ENCODE measurements at places on chromosomes 16 and 17. TPM values are rescaled to one million over a fixed set of nuclear protein-coding genes. Genes with fewer than 3 reads are reported as not detected.

- H3K36me3 ChIP-seq, result no peaks in the 10 kb centered on the region
- H3K27me3 ChIP-seq, result no peaks in the 10 kb centered on the region
- H3K27ac ChIP-seq, result no peak overlapping the region
- no peak for DNase-seq
- H3K4me1 ChIP-seq, result no peaks in the 10 kb centered on the region
- no peak overlapping the region for H3K4me3 ChIP-seq
These were observed 357.2 kb upstream of the TNRC6C start for GRCh38 chr17:77601054-77601979.

DNA sequence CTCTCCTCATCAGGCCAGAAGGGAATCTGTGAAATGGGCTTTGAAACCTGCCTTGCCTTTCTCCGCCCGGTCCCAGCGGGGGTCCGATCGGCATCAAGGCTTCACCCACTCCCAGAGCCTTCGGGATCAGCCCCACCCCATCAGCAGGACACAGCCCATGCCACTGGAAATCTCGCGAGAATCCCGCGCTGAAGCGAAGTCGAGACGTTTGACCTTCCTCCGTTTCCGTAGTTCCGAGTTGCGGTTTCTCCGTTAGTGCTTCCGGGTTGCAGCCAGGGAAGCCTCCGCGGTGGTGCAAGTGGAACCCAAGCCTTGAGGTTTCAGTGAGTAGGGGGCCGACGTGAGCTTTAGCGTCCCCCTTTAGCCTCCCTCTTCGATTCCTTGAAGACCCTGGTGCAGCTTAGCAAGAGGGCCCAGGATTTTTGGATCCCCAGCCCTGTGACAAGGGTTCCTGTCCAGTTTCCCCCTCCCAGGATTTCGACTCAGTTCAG is at the start of gene COASY:
TSS of gene COASY (plus strand) at position 252 of the 491 bp plus-strand sequence. CDS start 475 bp downstream, outside the sequence.
- peak; percentile 94 for DNase-seq
- no peaks in the 10 kb centered on the region for H3K27me3 ChIP-seq
- H3K4me3 ChIP-seq, result peak within 1 kb of the TSS; percentile 92
- peak within 1 kb of the TSS; percentile 91 for H3K27ac ChIP-seq

- peak overlapping the region; percentile 88 for H3K27ac ChIP-seq
- H3K4me3 ChIP-seq, result peak overlapping the region; percentile 84
- H3K36me3 ChIP-seq, result peaks cover 12% of the 10 kb centered on the region
- DNase-seq, result no peak
These were observed 10.1 kb downstream of the SLC7A6 start for GRCh38 chr16:68274441-68274840.

DNA sequence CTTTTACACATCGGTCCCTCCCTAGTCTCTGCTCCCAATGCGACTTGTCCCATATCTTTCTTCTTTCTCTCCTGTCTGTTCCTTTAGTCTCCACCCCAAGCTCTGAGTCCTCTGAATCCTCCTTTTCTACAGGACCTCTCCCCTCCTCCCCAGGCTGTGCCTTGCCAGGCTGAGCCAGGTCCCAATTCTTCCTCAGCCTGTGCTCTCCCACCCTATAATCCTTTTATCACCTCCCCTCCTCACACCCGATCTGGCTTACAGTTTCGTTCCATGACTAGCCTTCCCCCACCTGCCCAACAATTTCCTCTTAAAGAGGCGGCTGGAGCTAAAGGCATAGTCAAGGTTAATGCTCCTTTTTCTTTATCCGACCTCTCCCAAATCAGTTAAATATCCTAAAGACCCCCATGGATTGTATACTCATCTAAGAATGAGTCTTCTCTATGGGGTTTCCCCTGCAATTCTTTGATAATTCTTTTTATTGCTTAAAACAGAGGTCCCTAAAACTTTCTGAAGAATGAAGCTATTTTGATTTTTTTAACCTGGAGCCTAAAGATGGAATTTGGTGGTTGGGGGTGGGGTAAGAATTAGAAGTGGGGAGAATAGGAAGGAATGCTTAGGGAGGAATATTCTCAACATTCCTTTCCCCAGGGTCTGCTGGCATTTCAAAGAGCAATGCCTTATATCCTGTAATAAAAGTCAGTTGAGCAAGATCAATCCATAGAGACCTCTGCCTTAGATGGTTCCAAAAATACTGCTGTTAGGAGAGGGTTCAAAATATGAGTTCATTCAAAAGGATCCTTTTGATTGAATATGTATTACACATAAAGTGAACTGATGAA is 102.8 kb downstream of the MYO1D start:
- no peak overlapping the region for H3K27ac ChIP-seq
- H3K4me3 ChIP-seq, result no peak overlapping the region
- H3K27me3 ChIP-seq, result no peaks in the 10 kb centered on the region
- DNase-seq, result no peak
- H3K4me1 ChIP-seq, result no peaks in the 10 kb centered on the region
- no peaks in the 10 kb centered on the region for H3K36me3 ChIP-seq

GRCh38 chr16:87927195-87927562 is 9.2 kb downstream of the CA5A start:
- DNase-seq, result no peak
- H3K27me3 ChIP-seq, result no peaks in the 10 kb centered on the region
- no peak overlapping the region for H3K4me3 ChIP-seq
- peaks cover 12% of the 10 kb centered on the region for H3K4me1 ChIP-seq
- no peak overlapping the region for H3K27ac ChIP-seq

DNA sequence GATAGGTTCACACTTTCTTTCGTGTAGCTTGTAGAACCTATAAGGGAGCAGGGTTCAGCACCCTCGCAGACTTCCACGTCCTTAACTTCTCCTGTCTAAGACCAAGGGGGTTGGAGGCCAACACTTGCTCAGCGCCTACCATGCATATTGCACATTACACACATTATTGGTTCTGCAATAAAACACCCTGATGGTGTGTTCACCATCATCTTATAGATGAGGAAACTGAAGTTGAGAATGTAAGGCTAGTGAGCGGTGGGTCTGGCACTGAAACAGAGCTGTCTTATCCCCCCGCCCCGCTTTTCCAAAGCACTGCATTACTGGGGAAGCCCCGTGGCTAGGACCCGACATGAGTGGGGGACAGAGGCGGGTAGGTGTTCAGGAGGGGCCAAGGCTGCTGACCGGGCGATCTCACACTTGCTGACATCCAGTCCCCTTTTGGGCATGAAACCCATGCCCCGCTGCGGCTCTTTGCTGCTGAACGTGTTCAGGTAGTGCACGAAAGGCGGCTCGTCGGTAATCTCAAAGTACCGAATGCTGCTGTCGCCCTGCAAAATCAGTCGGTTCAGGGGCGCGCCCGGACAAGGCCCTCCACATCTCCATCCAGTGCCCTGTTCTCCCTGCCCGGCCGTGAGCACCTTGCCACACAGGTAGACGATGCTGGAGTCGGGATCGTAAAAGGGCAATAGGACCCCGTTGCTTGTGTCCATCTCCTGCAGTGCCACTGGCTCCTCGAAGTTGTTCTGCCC is 6.2 kb downstream of the CORO6 start:
- H3K4me3 ChIP-seq, result peak overlapping the region; percentile 71
- peaks cover 5% of the 10 kb centered on the region for H3K27me3 ChIP-seq
- H3K36me3 ChIP-seq, result no peaks in the 10 kb centered on the region
- H3K4me1 ChIP-seq, result peaks cover 45% of the 10 kb centered on the region
- H3K27ac ChIP-seq, result no peak overlapping the region

DNA sequence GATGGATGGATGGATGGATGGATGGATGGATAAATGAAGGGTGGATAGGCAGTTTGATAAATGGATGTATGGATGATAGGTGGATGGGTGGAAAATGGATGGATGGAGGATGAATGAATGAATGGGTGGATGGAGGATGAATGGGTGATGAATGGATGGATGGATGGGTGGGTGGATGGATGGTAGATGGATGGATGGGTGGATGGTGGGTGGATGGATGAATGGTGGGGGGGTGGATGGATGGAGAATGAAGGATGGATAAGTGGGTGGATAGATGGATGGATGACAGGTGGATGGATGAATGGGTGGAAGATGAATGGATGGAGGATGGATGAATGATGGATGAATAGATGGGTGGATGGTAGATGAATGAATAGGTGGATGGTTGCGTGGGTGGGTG is 70.1 kb upstream of the BCO1 start:
- H3K4me1 ChIP-seq, result no peaks in the 10 kb centered on the region
- no peaks in the 10 kb centered on the region for H3K27me3 ChIP-seq
- no peak overlapping the region for H3K27ac ChIP-seq
- H3K36me3 ChIP-seq, result no peaks in the 10 kb centered on the region

The SEZ6L2 gene
- 0.31 TPM for total RNA-seq

The ANKRD40CL gene
- total RNA-seq, result not detected

The ABI3 gene
- 27.9 TPM for total RNA-seq

The KRTAP4-3 gene
- not detected for total RNA-seq
